ENCODE measurements at places on chromosomes 1 and 21.

DNA sequence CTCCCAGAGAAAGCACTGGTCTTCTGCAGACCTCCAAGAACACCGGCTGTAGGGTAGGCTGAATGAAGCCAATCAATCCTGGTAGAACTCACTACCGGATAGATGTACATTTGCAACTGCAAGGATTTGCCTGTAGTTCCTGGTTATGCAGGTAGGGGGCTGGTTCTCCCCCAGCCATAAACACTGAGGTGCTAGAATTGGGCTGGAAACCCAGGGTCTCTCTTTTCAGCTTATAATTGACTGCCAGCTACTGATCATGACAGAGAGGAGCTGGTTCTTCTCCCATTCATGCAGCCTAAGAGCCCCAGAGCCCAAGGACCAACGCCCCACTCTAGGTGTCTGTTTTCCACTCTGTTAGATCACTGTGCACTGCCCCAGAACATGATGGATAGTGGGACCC is 21.5 kb upstream of the MTARC2 start:
- DNase-seq = no peak

GRCh38 chr1:160221089-160221488 is 15.9 kb downstream of the PEA15 start:
- no peak for DNase-seq

- DNase-seq = no peak
Observed at GRCh38 chr1:52706136-52706670, 8.1 kb upstream of the COA7 start.

DNA sequence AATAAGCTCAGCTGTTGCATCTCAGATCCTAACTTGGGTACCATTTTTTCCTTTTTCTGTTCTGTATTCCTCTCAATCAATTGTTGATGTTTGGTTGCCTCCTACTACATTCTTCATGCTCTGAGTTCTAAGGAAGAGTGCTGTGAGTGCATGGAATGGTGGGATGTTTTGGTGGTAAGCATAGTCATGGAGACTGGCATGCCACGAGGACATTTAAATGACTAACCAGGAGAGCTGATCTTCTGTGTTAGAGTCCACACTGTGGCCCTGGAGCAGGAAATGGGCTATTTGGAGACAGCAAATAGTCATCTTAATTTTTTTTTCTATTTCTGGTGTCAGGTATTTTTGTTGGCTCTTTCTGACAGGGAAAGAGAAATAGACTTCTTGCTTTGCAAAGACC is 69.5 kb upstream of the HSD17B7 start:
- DNase-seq = no peak

- DNase-seq = no peak
Observed at GRCh38 chr21:38999161-38999560, 184.1 kb downstream of the PSMG1 start.

DNA sequence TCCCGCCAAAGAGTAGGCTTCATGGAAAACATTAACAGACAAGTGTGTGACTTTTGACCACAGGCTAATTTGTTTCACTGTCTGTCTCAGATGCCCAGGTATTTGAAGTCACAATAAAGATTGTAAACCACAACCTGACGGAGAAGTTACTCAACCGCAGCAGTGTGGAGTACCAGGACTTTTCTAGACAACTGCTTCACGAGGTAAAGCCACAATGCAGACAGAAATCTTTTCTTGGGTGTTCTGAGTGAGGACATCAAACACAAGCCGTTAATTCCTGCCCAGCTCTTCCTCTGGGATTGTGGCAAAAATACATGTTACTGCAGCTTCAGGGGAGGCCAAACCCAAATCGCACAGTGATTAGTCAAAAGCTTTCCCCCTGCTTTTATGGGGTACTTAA is 31.0 kb downstream of the UMODL1 start:
- DNase-seq = no peak

GRCh38 chr1:205963352-205964155 is 20.3 kb upstream of the SLC26A9 start:
- no peak for DNase-seq

DNA sequence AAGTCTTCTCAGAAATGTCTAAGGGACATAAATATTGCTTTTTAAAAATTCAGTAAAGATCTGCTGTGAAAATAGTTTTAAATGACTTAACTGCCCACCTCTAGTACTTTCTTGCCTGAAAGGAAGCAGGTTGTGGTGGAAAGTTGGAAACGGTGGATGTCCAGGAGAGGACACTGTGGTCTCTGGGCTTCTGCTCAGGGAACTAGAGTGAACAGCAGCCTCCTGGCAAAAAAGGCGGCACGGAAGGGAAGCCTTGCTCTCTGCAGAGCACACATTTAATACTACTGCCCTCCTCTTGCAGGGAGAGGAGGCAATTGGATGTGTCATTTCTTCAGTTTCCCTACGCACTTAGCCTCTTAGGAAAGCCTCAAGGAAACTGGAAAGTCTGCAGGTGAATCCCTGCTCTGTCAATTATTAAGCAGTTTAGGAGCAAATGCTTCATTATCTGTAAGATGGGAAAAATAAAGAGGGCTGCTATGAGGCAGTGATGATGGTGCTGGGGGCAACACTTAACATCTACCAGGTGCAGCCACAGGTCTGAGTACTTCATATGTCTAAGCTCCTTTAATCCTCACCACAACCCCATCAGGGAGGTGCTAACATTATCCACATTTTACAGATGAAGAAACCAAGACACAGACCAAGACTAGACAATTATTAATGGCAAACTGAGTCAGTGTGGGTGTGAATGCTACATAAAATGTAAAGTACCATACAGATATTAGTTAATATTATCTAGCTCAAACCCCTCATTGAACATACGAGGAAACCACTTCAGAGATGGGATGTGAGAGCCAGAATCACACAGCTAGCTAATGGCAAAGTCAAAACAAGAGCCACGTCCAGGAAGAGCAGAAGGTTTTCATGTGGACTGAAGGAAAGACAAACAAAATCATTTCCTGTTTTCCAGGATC is 108.9 kb upstream of the ADAR start:
- DNase-seq = no peak

DNA sequence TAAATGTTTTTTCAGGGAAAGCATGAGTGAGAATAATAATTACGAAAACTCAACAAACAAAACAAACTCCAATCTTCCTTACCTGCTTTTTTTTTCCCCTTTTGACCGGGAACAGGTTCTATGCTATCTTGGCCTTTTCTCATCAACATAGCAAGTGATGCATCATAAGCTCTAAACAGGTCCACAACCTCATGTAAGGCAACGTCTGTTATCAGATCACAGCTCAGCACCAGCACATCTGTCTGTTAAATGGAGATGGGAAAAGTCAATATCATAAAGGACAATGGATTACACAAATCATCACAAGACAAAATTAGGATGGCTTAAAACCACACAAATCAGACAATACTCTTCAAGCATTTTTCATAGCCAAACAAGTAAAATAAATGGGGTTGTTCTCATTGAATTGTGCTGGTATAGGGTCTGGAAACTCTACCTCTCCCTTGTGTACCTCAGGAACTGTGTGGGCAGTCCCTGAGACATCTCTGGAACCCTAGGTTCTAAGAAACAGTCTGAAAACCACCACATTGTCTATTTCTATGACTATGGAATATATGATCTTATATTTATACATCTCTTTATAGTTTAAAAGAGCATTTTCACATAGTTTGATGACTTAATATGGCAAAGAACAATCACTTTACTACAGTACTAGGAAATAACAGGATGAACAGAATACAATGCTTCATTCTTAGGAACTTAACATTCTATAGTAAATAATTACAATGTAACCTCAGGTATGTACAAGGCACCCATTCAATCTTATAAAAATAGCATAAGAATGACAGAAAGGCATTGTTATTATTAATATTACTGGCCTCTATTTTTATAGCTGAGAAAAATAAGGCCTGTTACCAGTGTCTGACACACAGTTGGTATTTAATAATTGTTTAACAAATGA is 44.7 kb downstream of the EIF2B3 start:
- no peak for DNase-seq

GRCh38 chr21:37842163-37842919 is 73.9 kb downstream of the KCNJ6 start:
- DNase-seq = no peak

GRCh38 chr1:19468397-19468956 is 16.9 kb downstream of the CAPZB start:
- DNase-seq = no peak

GRCh38 chr1:184615301-184615700 is 139.4 kb downstream of the EDEM3 start:
- no peak for DNase-seq

- DNase-seq = no peak
Observed at GRCh38 chr1:166174108-166174507, 7.3 kb upstream of the FAM78B start.

DNA sequence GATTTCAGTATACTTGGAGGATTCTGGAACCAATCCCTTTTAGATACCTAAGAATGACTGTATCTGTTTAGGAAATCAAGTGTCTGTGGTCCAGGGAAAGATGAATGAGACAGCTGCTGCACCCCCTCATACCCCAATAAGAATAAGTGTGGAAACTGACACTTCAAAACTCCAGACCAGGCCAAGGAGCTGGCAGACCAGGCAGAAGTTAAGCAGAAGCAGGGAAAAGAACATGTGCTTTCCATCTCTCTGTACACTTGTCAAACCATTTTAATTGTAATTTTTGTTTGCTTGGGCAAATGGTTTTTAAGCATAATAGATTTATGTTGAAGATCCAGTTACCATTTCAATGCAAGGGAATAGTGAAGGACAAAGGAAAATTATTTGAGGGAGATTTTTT is 100.2 kb downstream of the GREM2 start:
- no peak for DNase-seq

DNA sequence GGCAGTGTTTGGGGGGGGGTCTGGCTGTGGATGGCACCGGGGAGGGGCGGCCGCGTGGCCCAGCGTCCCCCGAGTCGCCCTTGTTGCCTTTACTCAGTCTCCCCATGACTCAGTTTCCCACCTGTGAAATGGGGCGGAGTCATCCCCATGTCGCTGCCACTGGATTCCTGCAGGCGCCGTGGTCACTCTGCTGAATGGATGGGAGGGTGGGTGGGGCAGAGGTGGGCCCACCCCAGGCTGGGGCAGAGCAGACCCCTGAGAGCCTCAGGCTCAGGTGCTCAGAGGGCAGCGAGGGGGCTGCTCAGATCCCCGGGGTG is 2.0 kb downstream of the COL6A1 start:
- DNase-seq = no peak

DNA sequence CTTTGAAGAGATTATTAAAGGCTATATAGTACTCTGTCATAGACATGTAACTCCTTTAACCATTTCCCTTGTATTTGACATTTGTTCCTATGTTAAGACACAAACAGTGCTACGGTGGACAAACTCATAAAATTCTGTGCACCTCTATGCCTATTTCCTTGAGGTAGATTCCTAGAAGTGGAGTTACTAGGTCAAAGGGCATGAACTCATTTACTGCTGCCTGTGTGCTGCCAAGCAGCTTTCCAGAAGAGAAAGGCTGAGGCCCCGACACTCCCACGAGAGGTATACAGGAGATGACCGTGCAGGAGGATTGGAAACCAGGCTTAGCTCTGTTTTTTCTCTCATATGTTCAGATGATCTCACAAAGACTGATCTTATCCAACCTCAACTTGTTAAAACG is 34.4 kb upstream of the TENT5C start:
- DNase-seq = no peak

GRCh38 chr1:35340519-35340918 is 72.0 kb downstream of the ZMYM4 start:
- DNase-seq = no peak

DNA sequence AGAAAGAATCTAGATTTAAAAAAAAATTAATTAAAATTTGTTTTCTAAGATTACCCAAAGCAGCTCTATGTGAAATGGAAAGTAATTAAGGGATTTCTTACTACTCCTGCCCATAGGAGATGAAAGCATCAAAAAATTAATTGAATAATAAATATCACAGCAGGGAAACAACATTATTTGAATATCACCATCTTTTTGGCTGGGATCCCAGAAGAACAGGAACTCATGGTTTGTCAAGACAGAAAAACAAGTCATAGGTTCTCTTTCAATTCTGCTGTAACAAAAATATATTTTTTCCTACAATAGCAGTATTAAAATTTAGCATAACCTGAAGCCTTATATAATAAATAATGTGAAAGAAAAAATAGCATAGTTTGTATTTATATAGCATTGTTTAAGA is 1713.4 kb downstream of the NCAM2 start:
- DNase-seq = no peak

GRCh38 chr1:234699795-234700665 is 90.1 kb upstream of the IRF2BP2 start:
- peak; percentile 70 for DNase-seq

DNA sequence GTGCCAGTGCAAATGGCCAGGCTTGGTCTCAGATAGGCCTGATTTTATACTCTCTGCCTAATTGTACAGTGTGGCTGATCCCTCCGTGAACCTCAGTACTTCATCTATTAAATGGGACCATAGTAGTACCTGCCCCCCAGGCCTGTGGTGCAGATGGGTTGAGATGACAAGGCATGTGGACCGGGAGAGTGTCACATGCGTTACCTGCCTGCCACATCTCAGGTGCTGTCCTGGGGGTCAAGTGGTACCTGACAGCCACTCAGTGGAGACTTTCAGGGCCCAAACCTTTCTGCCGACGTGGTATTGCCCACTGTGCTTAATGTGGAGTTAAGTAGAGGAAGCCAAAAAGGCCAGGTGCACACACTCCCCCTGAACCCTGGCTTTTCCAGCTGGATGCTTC is 197.3 kb downstream of the FOXD2 start:
- no peak for DNase-seq

- DNase-seq = no peak
Observed at GRCh38 chr1:20047096-20047495, 22.9 kb upstream of the PLA2G5 start.

GRCh38 chr1:25063591-25064416 is 133.7 kb upstream of the RUNX3 start:
- DNase-seq = no peak

- DNase-seq = no peak
Observed at GRCh38 chr1:234683127-234683860, 73.3 kb upstream of the IRF2BP2 start.
